NCI-H446 (cell line): ENCODE measurements at places on chromosomes 12 and 14.

GRCh38 chr14:34983148-34983760, 462 bp downstream of the SRP54 start:
- no peak for DNase-seq

DNA sequence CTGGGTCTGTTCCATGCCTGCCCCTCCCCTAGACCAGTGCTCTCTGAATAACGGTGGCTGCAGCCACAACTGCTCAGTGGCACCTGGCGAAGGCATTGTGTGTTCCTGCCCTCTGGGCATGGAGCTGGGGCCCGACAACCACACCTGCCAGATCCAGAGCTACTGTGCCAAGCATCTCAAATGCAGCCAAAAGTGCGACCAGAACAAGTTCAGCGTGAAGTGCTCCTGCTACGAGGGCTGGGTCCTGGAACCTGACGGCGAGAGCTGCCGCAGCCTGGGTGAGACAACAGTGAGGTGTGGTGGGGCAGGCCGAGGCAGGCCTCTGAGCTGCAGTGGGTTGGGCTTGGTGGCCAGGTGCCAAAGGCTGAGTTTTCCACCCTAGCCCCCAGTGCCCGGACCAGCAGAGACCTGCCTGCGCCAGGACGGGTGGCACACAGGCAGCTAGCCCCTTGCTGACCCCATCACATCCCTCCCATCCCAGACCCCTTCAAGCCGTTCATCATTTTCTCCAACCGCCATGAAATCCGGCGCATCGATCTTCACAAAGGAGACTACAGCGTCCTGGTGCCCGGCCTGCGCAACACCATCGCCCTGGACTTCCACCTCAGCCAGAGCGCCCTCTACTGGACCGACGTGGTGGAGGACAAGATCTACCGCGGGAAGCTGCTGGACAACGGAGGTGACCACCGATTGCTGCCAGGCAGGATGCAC, 28.2 kb upstream of the LRP1-AS start:
- no peak for DNase-seq

- no peak for DNase-seq
These were observed 44.7 kb upstream of the CHST11 start for GRCh38 chr12:104411826-104412641.

DNA sequence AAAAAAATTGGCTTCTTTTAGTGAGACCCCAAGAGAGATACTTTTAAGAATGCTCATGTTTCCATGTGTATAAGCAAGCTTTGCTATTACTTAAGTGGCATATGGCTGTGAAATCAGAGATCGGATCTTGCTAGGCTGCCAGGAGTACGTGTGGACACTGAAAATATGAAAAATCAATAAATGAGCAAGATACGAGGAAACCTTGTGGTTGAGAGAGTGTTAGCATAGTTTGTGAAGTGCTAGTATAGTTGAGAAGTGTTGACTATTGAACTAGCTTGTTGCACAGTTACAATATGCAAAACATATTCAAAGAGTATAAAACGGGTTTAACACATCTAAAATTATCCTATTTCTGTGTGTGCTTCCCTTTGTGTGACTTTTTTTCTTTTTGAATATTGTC, 230.9 kb upstream of the NOVA1 start:
- DNase-seq, result no peak

DNA sequence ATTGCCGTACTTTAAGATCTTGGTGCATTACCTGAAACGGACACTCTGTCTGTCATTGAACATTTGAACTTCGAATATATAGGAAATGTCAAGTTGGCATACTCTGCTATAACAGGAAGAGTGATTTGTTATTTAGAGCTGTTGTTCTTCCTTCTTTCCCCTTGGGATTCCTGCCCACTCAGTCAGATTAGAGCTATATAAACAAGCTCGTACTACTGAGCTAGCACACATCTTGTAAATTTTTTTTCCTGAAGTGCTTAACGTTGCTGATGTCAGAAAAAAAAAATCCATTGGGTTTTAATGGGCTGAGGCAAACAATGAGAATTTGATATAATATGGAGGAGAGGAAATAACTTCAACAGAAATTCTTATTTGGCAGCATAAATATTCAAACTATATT, 26.8 kb downstream of the RGS6 start:
- DNase-seq, result no peak

- DNase-seq, result no peak
These were observed 340.7 kb downstream of the DPF3 start for GRCh38 chr14:72553161-72553560.

GRCh38 chr14:53836551-53836950, 120.1 kb downstream of the BMP4 start:
- no peak for DNase-seq

DNA sequence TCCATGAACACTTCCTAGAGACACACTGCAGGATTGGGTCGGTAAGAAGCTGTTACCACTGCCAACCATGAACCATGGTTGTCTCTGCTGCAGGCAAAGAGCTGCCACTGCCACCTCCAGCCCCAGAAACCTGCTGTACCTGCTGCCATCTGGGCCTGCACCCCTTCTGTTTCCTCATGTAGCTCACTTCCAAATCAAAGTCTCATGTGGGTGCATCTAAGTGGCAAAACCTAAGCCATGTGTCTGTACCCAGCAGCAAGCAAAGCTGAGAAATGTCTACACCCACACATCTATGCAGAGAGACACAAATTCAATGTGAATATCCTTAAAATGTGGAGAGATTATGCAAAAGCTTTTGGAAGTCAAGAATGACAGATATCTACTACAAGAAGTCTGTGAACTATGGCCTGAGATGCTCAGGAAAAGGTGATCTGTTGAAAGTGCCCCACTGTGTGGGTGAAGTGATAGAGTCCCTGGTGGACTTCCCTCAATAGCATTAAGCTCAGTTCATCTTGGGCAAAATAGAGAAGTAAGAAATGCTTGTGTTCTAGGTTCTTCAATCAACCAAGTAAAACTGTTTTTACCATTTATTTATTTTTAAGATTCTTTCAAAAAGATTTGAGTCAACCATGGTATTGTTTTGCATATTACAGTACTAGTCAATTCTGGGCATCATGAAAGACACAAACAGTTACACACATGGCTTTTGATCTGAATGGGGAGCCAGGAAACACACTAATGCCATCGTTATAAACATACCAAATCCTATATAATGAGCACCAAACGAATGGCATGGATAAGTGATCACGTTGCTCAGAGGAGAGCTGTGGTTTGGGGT, 64.4 kb downstream of the FOS start:
- no peak for DNase-seq

DNA sequence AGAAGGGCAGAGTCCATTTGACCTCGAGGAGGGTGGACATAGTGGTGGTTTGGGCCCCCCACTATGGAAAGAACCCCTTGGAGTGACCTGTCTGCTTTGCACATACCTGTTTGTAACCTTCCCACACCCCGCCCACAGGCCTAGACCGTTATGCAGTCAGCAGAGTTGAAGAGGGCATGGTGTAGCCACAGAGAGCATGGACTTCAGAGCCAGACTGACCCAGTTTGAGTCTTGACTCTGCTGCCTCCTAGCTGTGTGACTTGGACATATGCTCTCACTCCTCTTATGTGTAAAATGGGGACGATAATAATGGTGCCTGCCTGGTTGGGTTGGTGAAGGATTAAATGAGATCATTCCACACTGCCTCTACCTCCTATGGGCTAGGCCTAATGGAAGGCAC, 40.9 kb upstream of the NOS1 start:
- no peak for DNase-seq

DNA sequence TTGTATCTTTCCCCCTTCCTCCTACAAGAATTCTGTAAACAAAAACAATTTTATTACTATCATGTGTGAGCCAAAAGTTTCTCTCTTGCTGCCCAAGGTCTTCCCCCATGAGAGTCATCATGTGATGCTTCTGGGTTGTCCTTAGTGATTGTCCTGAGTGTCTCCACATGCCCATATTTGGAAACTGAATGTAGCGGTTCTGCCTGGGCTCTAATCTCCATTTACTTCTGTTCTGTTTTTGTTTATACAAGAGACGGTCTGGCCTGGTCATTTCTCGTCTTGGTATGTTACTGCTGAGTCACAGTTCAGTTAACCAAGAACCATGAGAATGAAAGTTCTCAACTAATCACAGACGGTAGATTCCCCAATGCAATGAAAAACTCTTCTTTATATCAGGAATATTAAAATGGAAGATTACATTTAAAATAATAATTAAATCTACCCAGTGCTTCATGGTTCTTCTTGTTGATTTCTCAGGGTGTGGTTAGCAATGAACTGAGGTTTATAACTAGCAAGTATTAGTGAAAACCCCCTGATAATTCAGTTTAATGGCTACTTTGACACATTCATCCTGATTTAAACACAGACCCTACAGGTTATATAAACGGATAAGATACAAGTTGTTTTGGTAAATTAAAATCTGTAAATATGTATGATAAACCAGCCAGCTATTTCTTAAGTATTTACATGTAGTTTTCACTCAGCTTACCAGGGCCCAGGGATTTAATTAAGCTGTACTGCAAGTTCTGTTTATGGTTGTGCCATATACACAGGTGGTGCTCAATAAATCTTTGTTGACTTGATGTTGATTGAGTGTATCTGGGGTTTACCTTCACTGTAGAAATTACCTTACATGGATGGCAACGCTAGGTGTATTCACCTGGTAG, 81.1 kb downstream of the PELI2 start:
- no peak for DNase-seq

DNA sequence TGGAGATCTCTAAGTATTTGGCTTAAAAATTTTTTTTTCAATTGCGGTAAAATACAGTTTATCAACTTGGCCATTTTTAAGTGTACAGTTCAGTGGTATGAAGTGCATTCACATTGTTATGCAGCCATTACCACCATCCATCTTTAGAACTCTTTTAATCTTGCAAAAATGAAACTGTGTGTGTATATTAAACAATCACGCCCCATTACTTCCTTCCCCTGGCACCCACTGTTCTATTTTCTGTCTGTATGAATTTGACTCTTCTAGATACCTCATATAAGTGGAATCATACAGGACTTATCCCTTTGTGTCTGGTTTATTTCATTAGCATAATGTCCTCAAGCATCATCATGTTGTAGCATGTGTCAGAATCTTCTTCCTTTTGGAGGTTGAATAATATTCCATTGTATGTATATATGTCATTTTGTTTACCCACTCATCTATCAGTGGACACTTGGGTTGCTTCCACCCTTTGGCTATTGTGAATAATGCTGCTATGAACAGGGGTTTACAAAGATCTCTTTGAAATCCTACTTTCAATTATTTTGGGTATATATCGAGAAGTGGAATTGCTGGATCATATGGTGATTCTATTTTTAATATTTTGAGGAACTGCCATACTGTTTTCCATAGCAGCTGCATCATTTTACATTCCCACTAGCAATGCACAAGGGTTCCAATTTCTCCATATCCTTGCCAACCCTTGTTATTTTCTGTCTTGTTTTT, 62.9 kb downstream of the SAMD4A start:
- DNase-seq, result no peak

DNA sequence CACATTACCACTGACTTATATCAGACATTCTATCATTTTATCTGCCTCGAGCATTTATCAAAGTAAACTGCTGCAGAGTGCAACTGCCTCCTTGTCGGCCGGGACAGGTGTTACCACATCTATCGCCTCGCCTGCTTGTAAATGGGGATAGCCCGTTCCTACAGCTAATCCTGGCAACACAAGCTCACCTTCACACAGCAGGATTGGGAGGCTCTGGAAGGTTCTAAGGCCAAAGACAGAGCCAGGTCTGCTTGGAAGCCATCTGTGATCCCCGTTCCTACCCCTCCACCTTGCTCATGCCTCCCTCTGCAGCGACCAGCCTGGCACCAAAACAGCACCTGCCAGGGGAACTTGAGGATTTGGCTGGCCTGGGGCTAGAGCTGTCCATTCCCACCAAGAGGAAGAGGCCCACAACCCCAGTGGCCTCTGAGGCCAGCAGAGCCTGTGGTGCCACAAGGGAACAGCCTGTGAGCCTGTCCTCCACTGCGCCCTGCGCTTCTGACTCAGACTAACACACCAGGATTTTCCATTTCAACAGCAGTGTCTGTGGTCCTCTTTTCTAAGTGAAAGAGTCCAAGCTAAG, 114.8 kb upstream of the DIO3 start:
- no peak for DNase-seq

- no peak for DNase-seq
These were observed 1030.5 kb upstream of the TMEM132C start for GRCh38 chr12:127236491-127236890.

GRCh38 chr14:93032421-93032936, 83.2 kb downstream of the ITPK1 start:
- no peak for DNase-seq

GRCh38 chr12:52347016-52347415, 20.3 kb downstream of the KRT85 start:
- no peak for DNase-seq

DNA sequence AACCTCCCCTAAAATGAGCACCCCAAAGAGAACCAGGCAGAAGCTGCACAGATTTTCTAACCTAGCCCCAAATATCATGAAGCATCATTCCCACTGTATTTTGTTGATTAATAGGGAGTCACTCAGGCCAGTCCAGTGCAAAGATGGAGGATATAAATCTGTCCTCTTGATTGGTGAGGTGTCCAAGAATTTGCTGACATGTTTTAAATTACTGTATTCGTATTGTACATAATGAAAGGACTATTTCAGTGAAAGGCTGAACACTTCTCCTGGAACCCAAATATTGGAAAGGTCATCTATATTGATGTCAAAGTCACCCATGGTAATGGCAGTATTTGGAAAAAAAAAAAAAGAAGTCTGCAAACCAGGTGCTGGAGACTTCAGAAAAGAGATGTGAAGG, 477.5 kb downstream of the RMST start:
- no peak for DNase-seq

DNA sequence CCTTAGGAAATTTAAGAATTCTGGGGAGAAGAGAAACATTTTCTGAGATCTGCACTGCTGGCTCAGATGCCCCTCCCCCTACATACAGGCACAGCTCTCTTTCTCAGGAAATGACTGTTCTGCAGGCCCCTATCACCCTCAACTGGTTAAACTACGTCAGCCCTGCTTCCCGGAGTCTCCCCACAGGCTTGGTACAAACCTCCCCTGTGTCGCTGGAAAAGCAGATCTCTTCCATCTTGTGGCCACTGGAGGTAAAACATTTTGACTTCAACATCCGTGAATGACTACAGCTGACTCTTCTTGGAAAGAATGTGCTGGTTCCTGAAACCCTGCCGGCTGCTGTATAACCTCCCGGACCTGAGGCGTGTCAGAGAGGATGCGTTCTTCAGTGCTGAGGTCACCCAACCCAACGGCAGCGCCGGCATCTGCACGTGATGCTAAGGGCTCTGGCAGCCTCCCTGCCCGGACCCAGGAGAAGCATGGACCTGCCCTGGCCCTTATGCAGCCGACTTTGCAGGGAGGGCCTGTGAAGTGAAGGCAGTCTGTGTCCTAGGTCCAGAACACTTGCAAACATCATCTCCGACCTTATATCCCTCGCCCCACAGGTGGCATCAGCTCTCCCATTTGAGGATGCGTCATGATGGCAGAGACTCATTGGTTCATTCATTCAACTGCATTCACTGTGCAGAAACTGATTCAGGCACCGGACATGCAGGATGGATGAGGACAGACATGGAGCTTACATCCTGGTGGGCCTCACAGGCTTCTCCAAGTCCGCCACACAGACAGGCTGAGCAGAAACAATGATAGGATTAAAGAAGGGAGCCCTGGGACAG, 129.2 kb downstream of the GCH1 start:
- peak; percentile 9 for DNase-seq

GRCh38 chr12:11524446-11524845, 125.0 kb upstream of the ETV6 start:
- DNase-seq, result no peak

- no peak for DNase-seq
These were observed 13.5 kb upstream of the CYP46A1 start for GRCh38 chr14:99670361-99671234.

- no peak for DNase-seq
These were observed 37.4 kb downstream of the DIO3 start for GRCh38 chr14:101598571-101599233.

- DNase-seq, result peak; percentile 68
These were observed 178.8 kb downstream of the ETNK1 start for GRCh38 chr12:22803725-22804124.
